ENCODE measurements at places on chromosomes 7 and 10. TPM values are rescaled to one million over a fixed set of nuclear protein-coding genes. Genes with fewer than 3 reads are reported as not detected.

DNA sequence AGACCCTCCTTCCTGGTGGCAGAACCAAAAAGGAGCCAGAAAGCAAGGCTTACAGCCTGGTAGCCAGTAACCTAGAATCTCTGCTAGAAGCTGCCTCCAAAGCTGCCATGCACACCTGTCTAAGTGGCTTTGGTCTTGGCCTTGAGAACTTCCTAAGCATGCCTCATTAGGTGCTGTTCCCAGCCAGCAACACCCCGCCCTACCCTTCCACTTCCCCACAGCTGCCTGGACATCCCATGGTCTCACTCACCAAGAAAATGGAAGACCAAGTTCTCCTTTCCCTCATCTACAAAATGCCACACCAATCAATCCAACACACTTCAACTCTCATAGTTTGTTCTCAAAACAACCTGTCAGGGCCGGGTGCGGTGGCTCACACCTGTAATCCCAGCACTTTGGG lies 4.2 kb downstream of the PSAP start:
- no peak for DNase-seq

DNA sequence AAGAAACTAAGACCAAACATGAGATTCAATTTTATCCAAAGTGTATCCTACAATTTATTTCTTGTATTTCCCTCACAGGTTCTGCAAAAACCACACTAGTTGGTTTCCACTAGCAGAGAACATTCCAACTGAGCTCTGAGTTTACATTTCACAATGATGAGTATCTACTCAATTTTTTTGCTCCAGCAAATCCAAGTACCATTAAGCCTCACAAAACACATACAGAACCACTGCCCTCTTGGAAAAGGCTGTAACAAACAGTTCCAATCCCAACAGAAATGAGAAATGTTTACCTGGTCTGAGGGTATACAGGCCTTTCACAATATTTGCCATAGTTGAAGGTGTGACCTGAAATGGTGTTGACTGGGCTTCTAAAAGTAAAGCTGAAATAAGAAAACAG lies 59.9 kb downstream of the CACUL1 start:
- no peak for DNase-seq

DNA sequence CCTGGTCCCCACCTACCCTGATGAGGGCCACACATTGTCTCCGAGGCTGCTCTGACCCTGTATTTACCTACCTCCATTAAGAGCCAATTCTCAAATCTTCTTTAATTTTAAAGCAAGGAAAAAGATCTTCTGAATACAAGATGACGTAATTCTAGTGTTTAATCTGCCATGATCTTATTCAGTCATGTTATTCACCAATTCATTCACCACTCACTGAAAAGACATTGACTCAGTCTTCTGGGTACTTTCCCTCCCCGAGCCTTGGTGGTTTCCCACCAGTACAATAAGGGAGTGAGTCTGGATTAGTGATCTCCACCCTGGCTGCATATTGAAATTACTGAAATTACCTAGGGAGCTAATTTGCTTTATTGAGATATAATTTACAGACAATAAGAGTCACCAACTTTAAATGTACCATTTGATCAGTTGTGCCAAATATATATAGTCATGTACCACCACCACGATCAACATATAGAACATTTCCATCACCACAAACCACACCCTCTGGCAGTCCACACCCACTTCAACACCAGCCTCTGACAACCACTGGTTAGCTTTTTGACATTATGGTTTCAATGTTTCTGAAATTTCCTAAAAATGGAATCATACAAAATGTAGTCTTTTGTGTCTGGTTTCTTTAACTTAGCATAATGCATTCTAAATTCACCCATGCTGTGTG lies 117.5 kb upstream of the UNC5B start:
- no peak for DNase-seq

DNA sequence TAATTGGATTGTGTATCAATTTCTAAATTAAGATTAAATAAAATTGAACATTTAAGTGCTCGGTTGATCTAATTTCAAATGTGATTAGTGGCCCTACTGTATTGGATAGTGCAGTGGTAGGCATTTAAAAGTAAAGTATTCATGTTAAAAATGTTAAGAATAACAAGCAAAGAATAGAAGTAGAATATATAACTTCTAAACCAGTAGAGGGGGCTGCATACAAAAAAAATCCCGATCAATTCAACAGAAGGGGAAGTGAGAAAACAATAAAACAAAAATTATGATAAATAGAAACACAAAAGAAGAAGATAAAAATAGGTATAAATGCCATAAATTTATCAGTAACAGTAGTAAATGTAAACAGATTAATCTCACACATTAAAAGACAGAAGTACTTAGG lies 24.9 kb upstream of the WDFY4 start:
- DNase-seq = no peak

GRCh38 chr7:135102372-135102771 lies 45.5 kb upstream of the TMEM140 start:
- DNase-seq = no peak

- peak; percentile 68 for DNase-seq
Observed at GRCh38 chr10:123154711-123155505, 706 bp downstream of the BUB3 start.

Gene MEOX2
- total RNA-seq = not detected

Gene CALHM3
- total RNA-seq = not detected

Gene GHRHR
- not detected for total RNA-seq
